ENCODE measurements at places on chromosomes 3 and 15.

- DNase-seq: no peak
Observed at GRCh38 chr15:84714821-84715220, 1.1 kb downstream of the SEC11A start.

DNA sequence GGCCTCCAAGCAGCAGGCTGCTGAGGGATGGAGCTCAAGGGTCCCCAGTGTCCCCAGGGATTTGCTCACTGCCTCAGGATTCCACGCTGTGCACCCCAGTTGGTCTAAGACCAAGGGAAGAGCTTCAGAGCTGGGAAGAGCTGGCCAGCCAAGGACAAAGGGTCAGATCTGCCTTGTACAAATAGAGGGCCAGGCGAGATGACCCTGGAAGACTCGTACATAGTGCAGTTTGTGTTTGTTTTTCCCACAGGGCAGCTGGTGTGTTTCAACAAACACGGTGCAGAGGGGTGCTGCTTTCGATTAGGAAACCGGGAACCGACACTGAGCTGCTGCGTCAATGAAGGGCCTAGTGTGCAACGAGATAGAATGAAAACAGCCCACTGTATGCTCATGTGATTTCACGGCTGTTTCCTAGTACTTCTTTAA lies 56.1 kb upstream of the TRPM1 start:
- no peak for DNase-seq

GRCh38 chr15:62684123-62684808 lies 358.3 kb upstream of the TPM1 start:
- no peak for DNase-seq

- DNase-seq: no peak
Observed at GRCh38 chr15:57082054-57082728, 163.7 kb downstream of the TCF12 start.

- no peak for DNase-seq
Observed at GRCh38 chr3:16148783-16149182, 25.7 kb upstream of the GALNT15 start.

DNA sequence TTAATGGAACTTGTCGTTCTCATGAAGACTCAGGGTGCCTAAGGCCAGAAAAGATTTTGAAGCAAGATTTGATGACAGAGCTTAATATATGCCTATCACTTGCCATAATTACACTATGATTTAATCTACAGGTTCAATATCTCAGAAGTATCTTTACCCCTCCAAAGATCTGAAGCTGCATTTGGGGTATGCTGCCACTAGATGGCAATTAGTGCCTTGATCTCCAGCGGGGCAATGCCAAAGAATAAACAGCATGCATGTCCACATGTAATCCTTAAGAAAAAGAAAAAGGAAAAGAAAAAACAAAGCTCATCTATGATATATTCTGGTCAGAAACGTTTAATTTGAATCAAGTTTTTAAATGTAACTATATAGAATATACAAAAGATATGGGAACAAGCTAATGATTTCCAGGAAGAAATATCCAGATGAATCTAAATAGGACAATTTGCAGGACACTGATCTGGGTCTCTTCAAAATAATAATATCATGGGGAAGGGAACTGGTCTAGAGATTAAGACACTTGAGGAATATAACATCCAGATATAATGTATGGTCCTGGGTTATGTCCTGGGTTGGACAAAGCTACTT lies 55.0 kb upstream of the SOX14 start:
- no peak for DNase-seq

- DNase-seq: no peak
Observed at GRCh38 chr15:65816441-65816840, 24.3 kb upstream of the DENND4A start.

- DNase-seq: no peak
Observed at GRCh38 chr3:70531838-70532489, 219.5 kb upstream of the MDFIC2 start.

DNA sequence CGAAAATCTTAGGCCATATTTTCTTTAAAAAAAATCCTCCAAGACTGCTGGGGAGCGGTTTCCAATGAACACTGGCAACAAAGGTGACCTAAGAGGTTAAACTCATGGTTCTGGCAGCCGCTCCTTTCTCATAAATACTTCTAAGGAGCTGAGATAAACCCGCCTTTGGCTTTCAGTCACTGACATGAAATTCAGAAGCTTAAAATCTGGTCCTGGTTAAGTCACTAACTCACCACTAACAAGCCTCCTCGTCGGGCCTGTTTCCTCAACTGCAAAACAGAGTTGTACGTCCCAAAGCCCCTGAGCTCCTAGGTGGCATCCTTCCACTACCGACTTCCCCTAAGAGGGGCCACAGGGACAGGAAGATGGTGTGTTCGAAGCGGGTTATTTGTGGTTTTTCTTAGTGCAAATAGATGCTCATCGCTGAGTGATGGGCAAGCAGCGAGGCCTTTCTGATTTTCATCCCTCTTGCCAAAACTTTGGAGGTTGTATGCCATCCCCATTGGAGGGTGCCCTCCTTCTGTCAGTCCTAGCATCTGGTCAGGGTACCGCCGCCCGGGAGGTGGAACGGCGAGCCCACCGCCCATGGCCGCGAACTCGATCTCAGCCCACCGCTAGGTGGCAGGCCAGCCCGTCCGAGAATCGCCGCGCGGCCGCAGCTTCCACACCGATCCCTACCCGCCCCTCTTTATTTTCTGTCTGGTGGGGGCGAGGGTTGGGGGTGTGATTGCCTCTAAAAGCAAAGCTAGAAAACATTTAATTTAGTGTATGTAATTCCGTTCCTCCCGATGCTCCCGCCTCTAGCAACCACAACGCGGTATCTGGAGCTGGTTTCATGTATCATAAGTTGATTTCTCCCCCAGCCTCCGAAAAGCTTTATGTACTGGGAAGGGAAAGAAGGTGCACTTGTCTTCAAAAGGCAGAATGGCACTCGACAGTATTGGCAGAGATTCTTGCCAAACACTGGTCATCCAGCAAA lies 4.6 kb downstream of the BCL6 start:
- peak; percentile 61 for DNase-seq

GRCh38 chr15:93515256-93516051 lies 426.4 kb upstream of the RGMA start:
- no peak for DNase-seq

- no peak for DNase-seq
Observed at GRCh38 chr15:83053151-83053550, 13.9 kb downstream of the BTBD1 start.

DNA sequence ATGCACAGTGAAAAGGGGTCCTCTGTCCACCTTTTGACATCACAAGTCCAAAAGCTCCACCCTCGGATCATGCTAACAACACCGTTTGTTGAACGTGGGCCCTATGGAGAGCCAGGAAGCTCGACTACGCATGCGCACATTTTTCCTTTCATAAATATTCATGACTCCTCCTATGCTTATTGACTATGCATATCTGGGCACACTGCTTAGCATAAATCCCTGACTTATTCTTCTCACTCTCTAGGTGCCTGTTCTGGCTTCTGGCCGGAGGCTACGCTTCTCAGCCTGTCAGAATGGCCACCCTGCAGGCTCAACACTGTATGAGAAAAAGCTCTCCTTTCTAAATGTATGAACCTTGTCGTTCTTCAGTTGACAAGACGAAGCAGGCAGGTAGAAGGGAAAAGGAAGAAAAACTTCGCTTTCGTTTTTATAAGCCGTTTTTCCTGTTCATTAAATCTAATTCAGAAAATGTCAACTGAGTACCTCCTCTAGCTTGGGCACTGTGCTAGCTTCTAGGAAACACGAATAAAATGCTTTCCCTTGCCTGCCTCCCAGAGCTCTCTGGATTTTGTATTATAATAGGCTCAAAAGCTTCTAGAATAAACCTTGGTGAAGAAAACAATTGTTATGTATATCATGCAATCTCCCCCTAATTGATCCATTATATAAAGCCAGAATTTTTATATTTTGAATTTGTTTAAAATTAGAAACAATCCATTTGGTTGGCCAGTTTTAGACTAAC lies 207.7 kb downstream of the ATP10A start:
- DNase-seq: no peak

- DNase-seq: no peak
Observed at GRCh38 chr3:135138776-135139175, 343.7 kb downstream of the EPHB1 start.

GRCh38 chr3:53629402-53629723 lies 135.0 kb downstream of the CACNA1D start:
- no peak for DNase-seq

GRCh38 chr3:138919325-138919724 lies 27.6 kb downstream of the FOXL2 start:
- DNase-seq: no peak

DNA sequence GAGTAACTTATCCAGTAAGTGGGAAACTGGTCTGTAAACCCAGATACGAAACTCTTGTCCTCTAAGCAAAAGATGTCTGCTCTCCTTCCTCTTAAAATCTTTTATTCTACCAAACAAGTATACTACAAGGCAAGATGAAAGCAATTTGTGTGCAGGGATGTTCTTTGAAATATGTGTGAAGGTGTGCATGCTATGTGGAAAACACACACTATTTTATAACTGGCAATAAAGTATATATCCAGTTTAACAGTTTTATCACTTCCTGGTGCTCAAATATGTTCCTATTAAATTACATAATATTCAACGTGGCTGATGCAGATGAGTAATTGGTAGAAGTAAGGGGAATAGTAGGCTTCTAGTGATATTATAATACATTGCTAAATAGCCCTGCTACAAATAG lies 566.5 kb downstream of the ROBO2 start:
- no peak for DNase-seq

GRCh38 chr3:101888653-101889052 lies 39.3 kb downstream of the NFKBIZ start:
- no peak for DNase-seq

- DNase-seq: no peak
Observed at GRCh38 chr3:182583545-182583944, 209.8 kb upstream of the ATP11B start.

DNA sequence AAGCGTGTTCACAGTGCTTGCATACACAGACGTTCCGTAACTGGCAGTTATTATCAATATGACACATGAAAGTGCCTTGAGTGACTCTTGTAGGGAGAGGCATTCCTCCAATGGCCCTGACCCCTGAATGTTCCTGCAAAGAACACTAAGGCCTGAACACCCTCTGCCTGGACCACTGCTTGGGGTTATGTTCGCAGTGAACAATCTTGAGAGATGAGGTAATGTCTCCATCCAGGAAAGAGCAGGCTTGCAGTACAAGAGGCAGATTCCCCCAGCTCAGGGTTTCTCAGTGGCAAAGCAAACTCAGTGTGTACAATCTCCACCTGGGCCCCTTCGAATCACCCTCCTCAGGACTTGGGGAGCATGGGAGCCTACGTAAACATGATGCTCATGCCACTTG lies 324.6 kb downstream of the MAGI1 start:
- DNase-seq: no peak

DNA sequence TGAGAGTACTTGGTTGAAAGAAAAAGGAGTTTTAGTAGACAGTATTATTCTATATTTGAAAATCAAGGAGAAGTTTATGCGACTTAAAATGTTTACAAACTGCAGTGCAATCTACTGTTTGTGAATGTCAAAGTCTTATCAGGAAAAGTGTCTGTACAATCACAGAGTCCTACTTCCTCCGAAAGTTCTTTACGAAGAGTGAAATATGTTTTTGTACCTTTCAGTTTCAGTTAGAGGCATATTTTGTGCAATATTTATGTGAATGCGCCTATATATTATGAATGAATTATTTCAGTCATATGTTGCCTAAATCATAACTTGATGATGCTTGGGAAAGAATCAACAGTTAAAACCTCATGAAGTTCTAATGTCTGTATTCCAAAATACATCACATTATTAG lies 31.5 kb downstream of the NGRN start:
- no peak for DNase-seq

DNA sequence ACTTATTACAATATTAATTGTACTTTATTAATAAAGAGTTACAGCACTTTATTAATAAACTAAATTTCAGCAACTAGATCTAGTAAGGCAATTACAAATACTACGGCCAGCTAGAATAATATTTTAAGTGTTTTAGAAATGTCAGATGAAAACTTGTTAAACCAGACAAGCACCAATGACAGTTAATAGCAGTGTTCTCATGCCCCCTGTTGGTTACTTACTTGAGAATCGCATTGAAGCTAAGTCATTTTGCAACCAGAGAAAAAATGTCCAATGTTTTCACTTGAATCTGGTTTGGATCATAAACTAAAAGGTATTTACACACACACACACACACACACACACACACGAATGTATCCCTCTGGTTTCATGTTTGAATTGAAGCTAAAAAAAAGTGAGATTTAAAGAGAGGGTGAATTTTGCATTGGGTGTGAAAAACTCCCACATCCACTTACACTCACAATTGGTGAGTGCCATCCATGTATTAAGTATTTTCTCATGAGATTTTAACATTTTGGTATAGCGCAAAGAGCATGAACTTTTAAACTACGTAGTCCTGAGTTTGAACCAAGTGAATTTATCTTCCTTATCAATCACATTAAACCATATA lies 347.7 kb downstream of the ZBBX start:
- no peak for DNase-seq

GRCh38 chr3:157360044-157360443 lies 76.6 kb upstream of the PTX3 start:
- DNase-seq: no peak

GRCh38 chr3:140180603-140181002 lies 245.6 kb downstream of the CLSTN2 start:
- DNase-seq: no peak

GRCh38 chr3:149055575-149055974 lies 30.8 kb downstream of the HLTF start:
- no peak for DNase-seq

GRCh38 chr3:42691816-42692666 lies 6.7 kb downstream of the KLHL40 start:
- no peak for DNase-seq

DNA sequence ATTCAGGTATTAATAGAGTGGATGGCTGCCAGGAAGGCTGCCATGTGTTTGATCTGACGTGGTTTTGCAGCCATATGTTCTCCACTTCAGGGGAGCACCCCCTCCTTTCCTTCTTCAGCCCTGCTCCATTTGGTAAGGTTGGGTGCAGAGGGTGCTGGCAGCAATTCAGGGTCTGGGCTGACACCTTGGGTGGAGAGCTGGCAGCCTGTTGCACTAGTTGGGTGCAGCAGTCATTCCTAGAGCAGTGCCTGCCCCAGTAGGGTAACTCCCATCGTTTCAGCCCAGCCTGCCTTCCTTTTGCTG lies 1.5 kb downstream of the TYRO3 start:
- no peak for DNase-seq

GRCh38 chr3:152384412-152384811 lies 115.7 kb downstream of the MBNL1 start:
- no peak for DNase-seq

GRCh38 chr3:197485143-197485542 lies 70.6 kb downstream of the BDH1 start:
- DNase-seq: no peak

DNA sequence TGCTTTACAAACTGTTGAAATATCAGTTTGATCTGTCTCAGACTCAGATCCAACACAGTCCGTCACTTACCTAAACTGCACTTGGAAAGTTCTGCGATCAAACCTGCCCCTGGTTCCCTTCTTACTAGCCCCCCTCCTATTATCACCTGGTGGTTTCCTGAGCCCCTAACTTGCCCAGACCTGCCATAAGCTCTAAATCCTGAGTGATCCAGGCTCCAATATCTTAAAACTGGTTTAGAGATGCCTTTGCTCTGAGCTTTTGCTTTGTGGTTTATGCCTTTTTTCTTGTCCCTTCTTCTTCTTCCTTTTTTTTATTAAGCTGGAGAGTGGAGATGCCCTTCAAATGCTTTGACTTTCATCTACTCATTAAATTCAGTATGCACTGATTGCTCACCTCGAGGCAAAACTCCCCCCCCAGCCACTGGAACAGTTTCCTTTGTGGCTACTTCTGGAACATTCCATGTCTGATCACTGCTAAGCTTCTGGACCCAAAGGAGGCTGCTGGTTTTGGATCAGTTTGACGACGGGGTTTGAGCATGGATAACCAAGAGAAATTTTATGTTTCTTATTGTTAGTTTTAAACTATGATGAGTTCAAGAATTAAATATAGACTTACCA lies 3.5 kb upstream of the ITGB5 start:
- no peak for DNase-seq
